ENCODE measurements at places on chromosomes 2 and 18.

- no peak for DNase-seq
- H3K4me1 ChIP-seq = no peaks in the 10 kb centered on the region
- no peak overlapping the region for H3K27ac ChIP-seq
- no peaks in the 10 kb centered on the region for H3K27me3 ChIP-seq
These were observed 24.5 kb upstream of the PELI1 start for GRCh38 chr2:64168756-64169155.

GRCh38 chr2:106882673-106883072 lies 3.3 kb downstream of the ST6GAL2 start:
- H3K36me3 ChIP-seq = no peaks in the 10 kb centered on the region
- no peak for DNase-seq
- peaks cover 12% of the 10 kb centered on the region for H3K27me3 ChIP-seq
- H3K27ac ChIP-seq = no peak overlapping the region

- H3K27ac ChIP-seq = peak overlapping the region; percentile 14
- H3K36me3 ChIP-seq = peaks cover 2% of the 10 kb centered on the region
- no peak for DNase-seq
- H3K4me3 ChIP-seq = no peak overlapping the region
- H3K27me3 ChIP-seq = no peaks in the 10 kb centered on the region
- peaks cover 33% of the 10 kb centered on the region for H3K4me1 ChIP-seq
These were observed 41.7 kb downstream of the HPCAL1 start for GRCh38 chr2:10344105-10345066.

GRCh38 chr2:177021706-177022343 lies 190.8 kb upstream of the HNRNPA3 start:
- DNase-seq = no peak
- no peak overlapping the region for H3K4me3 ChIP-seq
- no peak overlapping the region for H3K27ac ChIP-seq
- H3K36me3 ChIP-seq = no peaks in the 10 kb centered on the region

DNA sequence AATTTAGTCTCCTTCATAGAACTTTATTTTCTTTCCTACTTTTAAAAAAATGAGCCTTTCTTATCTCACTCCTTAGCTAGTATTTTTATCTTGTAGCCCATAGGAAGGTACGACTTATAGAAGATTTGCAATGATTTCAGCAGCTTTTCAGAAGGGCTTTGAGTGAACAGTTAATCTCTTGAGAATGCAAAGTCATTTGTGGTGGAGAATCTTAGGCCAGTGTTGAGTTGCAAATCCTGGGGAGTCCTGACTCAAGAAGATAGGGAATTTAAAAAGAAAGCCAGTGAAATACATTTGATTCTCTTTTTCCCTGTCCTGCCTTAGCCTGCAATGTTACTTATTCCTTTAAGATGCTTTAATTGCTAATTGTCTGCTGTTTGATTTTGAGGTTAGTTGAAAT lies 33.6 kb downstream of the LYPD6 start:
- H3K36me3 ChIP-seq = no peaks in the 10 kb centered on the region
- no peak overlapping the region for H3K4me3 ChIP-seq
- H3K27ac ChIP-seq = no peak overlapping the region
- DNase-seq = no peak

DNA sequence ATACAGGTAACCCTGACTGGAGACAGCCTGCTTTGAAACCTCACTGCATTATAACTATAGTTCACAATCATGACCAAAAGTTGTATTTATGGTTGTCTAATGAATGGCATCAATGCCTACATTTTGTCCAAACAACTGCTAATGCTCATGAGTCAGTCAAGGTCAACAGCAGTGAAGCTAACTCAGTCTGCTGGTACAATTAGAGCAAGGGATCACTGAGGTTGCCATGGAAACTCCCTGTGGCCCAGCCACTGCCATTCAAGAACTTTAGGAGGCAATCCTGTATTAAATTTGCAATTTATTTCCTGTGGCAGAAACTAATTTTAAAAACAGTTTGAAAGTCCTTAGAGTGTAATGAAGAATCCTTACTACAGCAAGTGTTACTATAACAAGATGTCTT lies 185.1 kb upstream of the SMAD7 start:
- H3K36me3 ChIP-seq = peaks cover 11% of the 10 kb centered on the region
- H3K27ac ChIP-seq = no peak overlapping the region
- no peak overlapping the region for H3K4me3 ChIP-seq

DNA sequence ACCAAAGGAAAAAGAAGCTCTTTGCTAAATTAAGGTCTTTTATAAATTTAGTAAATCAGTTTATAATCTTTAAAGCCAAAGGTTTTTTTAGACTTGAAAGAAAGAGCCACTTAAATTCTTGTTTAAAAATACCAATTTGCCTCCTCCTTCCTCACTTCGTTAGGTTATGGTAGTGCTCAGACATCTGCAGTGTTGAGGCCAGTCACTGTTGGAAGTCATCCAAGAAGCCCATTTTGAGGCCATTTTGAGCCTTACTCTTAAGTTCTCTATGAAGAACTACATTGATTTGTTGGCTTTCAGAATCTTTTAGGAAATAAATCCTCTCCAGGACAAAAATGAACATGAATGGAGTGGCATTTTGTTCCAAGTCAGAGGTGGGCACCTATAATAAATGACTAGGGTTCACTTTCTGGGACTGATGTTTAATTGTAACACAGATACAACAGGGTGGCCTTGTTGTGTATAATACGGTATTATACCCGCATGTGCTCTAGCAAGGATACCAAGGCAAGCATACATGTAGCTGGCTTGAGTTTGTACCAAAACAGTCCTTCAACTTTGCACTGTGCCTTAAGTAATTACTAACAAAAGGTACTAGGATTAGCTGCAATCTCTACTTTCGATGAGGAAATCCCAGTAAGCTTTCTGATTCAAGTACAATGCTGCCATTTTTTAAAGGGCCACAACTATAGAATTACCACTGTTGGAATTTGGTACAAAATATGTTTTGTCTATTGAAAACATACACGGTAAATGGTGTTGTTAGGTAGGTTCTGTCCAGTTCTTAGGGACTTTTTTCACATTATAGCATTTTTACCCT lies 22.8 kb downstream of the SLC66A3 start:
- H3K4me3 ChIP-seq = no peak overlapping the region
- peaks cover 8% of the 10 kb centered on the region for H3K4me1 ChIP-seq
- no peak overlapping the region for H3K27ac ChIP-seq
- H3K27me3 ChIP-seq = no peaks in the 10 kb centered on the region

DNA sequence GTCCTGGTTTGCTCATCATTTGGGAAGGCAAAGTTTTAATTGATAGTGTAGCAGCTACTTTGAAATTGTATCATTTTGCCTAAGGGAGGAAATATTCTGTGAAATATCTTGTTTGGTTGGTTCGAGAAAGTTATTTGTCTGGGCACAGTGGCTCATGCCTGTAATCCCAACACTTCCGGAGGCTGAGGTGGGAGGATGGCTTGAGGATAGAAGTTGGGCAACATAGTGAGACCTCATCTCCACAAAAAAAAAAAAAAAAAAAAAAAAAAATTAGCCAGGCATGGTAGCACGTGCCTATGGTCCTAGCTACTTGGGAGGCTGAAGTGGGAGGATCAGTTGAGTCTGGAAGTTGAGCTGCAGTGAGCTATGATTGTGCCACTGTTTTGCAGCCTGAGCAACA lies 3.1 kb upstream of the ADGRF3 start:
- peaks cover 22% of the 10 kb centered on the region for H3K36me3 ChIP-seq
- H3K27me3 ChIP-seq = no peaks in the 10 kb centered on the region
- H3K27ac ChIP-seq = peak overlapping the region; percentile 41
- H3K4me1 ChIP-seq = peaks cover 44% of the 10 kb centered on the region
- DNase-seq = no peak

- no peaks in the 10 kb centered on the region for H3K36me3 ChIP-seq
- no peaks in the 10 kb centered on the region for H3K27me3 ChIP-seq
- H3K4me3 ChIP-seq = no peak overlapping the region
These were observed 10.0 kb downstream of the PPP4R1 start for GRCh38 chr18:9604348-9604747.

DNA sequence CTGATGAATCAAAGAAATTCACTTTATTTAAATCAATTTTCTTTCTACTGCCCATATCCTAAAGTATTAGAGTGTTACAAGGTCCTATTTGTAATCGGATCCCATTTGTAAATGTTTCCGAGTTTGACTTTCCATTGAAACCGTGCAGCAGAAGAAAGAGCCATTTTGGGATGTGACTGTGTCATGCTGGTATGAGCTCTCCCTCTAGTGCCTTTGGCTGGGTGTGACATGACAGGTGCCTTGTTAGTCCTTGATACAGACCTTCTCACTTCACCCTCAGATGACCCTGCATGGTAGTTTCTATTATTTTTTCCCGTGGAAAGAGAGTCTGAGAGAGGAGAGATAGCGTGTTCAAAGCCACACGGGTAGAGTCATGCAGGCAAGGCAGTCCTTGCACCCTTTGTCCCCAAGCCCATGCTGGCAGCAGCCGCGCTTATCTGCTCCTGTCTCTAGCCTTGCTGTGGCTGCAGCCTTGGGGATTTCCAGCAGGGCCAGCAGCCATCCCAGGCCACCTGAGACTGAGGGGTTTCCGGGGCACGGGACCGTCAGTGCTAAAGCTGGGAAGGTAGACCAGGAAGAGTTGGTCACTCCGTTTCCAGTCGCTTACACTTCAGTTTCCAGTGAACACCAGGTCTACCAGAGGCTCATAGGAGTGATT lies 21.4 kb downstream of the CHMP1B start:
- no peaks in the 10 kb centered on the region for H3K36me3 ChIP-seq
- no peak overlapping the region for H3K4me3 ChIP-seq
- H3K27ac ChIP-seq = no peak overlapping the region
- no peaks in the 10 kb centered on the region for H3K27me3 ChIP-seq

- H3K36me3 ChIP-seq = no peaks in the 10 kb centered on the region
- DNase-seq = no peak
- no peaks in the 10 kb centered on the region for H3K27me3 ChIP-seq
- no peak overlapping the region for H3K4me3 ChIP-seq
- H3K27ac ChIP-seq = no peak overlapping the region
These were observed 116.7 kb upstream of the CHST9 start for GRCh38 chr18:27301615-27302378.

GRCh38 chr2:225766431-225766830 lies 366.9 kb downstream of the NYAP2 start:
- DNase-seq = no peak
- no peak overlapping the region for H3K27ac ChIP-seq
- no peaks in the 10 kb centered on the region for H3K36me3 ChIP-seq
- no peak overlapping the region for H3K4me3 ChIP-seq
- no peaks in the 10 kb centered on the region for H3K4me1 ChIP-seq

DNA sequence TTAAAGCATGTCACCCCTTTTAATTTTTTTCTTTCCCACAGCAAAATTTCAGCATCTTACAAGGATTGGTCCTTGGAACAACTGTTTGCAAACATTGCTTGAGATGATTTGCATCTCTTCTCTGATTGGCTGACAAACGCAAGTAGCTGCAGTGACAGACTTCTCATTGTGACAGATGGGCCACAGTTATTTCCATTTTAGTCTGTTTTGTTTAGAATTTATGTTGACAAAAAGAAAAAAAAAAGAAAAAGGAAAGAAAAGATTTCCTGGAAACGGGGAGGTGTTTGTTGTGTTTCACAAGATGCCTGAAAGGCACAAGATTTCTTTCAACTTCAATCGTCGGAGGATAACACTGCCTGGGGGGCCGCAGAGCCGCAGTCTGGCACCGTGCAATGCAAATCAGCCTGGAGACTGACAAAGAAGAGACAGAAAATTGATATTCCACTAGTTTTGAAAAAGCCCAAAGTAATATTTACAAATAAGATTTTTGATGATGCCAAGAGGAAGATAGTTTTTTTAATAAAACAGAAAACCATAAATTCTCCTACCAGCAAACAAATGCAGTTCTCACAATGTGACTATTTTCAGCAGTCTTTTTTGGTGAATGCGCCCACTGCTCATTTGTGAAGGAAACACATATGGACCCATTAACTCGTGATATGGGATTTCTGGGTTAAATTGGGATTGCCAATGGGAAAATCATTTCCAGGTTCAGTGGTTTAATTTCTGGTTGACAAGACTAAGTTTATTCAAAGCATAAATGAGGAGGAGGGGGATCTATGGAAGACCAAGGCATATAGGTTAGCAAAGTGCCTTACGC lies 296.2 kb upstream of the SMIM21 start:
- no peaks in the 10 kb centered on the region for H3K36me3 ChIP-seq
- peaks cover 27% of the 10 kb centered on the region for H3K27me3 ChIP-seq
- H3K27ac ChIP-seq = no peak overlapping the region
- no peak for DNase-seq
- H3K4me3 ChIP-seq = no peak overlapping the region

GRCh38 chr2:37098416-37099118 lies 14.2 kb downstream of the GPATCH11 start:
- H3K27ac ChIP-seq = no peak overlapping the region
- H3K27me3 ChIP-seq = no peaks in the 10 kb centered on the region
- H3K4me1 ChIP-seq = no peaks in the 10 kb centered on the region
- peaks cover 37% of the 10 kb centered on the region for H3K36me3 ChIP-seq
- no peak for DNase-seq

DNA sequence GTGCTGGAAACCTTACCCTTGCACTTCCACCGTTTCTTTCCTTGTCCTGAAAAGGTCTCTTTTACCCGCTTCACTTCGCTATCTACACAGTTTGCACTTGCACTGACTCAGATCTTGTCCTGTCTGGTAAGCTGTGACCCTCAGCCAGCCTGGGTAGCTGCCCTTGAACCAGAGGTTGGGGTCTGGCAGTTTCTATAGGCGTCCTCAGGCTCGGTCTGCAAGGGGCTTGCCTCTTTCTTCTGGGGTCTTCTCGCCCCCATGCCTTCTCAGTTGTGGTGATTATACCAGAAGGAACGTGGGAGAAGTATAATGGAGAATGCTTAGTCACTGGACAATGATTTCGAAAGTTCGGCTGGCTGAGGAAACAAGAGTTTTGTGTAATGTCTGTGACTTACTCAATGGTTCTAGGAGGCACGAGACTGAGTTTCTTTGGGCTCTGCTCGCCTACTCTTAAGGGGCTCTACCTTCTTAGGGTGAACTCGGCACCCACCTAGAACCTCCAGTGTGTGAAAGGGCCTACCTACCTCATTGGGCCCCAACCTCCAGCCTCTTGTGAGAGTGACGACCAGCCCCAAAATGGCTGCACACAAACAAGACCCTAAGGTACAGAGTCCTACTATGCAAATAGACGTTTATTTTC lies 6.9 kb upstream of the STAT1 start:
- H3K36me3 ChIP-seq = no peaks in the 10 kb centered on the region
- no peaks in the 10 kb centered on the region for H3K27me3 ChIP-seq
- H3K27ac ChIP-seq = no peak overlapping the region
- no peak overlapping the region for H3K4me3 ChIP-seq
- peak; percentile 24 for DNase-seq

- H3K4me1 ChIP-seq = peaks cover 17% of the 10 kb centered on the region
- DNase-seq = no peak
- peaks cover 4% of the 10 kb centered on the region for H3K36me3 ChIP-seq
- H3K27me3 ChIP-seq = no peaks in the 10 kb centered on the region
- H3K27ac ChIP-seq = no peak overlapping the region
These were observed 45.5 kb upstream of the NAB1 start for GRCh38 chr2:190603374-190603773.

DNA sequence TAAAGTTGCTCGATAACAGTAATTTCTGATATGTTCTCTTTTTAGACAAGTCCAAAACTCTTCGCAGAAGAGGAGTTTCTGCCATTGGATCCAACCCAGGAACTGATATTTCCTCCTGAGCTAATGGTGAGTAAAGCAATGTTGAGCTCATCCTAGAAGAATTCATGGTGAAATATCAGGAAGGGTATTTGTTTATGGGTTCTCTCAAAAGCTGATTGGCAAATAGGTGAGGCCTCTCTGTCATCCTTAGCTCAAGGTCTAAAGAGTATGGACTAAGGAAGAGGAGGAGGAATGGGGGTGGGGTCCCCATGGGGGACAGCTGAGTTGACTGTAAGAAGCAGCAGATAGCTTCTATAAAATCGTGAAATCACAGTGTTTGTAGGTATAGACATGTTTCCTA lies 18.2 kb downstream of the AOX1 start:
- no peak overlapping the region for H3K4me3 ChIP-seq
- H3K27me3 ChIP-seq = peaks cover 40% of the 10 kb centered on the region
- H3K4me1 ChIP-seq = no peaks in the 10 kb centered on the region
- H3K27ac ChIP-seq = no peak overlapping the region
- H3K36me3 ChIP-seq = no peaks in the 10 kb centered on the region

- H3K4me1 ChIP-seq = peaks cover 9% of the 10 kb centered on the region
- peak overlapping the region; percentile 20 for H3K27ac ChIP-seq
- H3K4me3 ChIP-seq = no peak overlapping the region
These were observed 9.2 kb downstream of the SLC39A10 start for GRCh38 chr2:195666113-195666712.
